ENCODE measurements at places on chromosomes 12 and 14.

DNA sequence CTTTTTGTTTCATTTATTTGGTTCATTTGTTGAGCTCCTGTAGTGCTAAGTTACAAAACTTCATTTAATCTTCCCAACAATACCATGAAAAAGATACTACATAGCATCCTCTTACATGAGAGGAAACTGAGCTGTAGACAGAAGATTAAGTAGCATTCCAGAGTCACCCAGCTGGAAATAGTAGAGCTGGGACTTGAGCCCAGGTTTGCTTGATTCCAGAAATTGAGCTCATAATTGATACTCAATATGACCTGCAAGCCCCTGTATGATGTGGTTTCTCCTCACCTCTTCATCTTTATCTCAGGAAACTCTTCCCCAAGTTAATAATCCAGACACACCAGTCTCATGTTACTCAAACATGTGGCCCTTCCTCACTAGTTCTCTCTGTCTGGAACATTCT is 87.0 kb upstream of the DAAM1 start:
- DNase-seq = no peak

DNA sequence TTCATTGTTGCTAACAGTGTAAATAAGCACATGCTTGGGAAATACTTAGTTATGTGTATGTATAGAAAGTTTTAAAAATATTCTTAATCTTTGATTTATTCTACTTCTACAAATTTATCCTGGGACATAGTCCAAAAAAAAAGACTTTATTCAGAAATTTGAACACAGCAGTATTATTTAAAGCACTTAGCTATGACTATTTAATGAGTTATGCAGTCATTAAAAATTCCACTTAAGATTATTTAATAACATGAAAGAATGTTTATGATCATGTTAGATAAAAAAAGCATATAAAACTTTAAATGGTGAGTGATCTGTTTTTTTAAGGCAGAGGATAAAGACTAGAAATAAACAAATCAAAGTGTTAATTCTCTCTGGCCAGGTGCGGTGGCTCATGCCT is 78.3 kb downstream of the BAZ1A start:
- no peak for DNase-seq

GRCh38 chr12:75239987-75240386 is 30.3 kb upstream of the KCNC2 start:
- no peak for DNase-seq

- DNase-seq = no peak
Observed at GRCh38 chr14:78823516-78823915, 653.3 kb downstream of the NRXN3 start.

- DNase-seq = no peak
Observed at GRCh38 chr12:114636723-114637480, 47.1 kb downstream of the TBX3 start.

DNA sequence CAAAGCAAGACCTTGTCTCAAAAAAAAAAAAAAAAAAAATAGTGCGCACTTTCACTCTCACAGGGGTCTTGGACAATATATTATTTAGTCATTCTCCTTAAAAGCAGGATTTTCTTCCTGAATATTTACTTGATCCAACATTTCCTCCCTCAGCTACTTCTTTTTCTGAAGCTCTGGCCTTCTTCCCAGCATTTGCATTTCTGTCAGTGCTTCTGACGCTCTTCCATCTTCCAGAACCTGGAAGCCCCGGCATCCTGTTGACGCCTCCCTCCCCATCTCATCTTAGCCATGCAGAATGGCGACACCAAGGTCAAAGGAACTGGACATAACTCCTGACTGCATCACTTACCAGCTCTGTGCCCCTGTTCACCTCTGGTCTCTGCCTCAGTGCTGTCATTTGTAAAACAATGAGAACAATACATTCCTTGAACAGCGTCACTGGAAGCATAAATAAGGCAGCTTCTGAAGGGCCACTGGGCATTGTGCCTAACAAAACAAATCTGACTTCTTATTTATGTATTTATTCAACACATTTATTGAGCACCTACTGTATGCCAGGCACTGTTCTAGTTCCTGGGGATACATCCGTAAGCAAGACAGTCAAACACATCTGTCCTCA is 90.9 kb upstream of the MDM1 start:
- no peak for DNase-seq

DNA sequence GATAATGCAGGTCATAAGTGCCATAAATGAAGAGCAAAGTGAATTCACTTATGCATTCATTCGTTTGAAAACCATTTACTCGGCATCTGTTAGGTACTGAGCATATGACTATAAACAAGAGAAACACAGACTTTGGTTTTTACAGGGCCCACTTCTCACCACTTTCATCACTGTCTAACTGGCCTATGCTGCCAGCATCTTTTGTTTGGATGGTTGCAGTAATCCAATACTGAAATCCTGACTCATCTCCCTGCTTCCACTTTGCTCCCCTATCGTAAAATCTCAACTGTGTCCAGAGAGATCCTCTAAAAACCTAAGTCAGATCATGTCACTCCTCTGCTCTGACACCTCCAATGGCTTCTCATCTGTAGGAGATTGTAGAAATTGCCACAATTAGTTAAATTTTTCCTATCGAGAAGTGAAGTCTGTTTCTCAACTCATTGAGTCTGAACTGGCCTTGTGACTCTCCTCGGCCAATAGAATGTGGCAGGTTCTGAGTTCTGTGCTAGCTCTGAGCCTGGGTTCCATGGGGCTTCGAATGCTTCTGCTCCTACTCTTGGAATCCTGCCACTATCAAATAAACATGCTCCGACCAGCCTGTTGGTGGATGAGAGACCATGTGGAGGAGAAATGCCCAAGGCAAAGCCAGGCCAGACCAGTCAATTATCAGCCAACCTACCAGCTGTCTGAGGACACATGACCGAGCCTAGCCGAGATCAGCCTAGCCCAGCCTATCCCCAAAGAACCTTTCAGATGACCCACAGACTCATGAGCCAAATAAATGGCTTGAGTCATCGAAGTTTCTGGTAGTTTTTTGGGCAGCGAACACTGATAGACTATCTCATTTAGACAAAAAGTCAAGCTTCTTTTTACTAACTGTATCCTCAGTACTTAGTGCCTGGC is 2.2 kb upstream of the BATF start:
- no peak for DNase-seq

- no peak for DNase-seq
Observed at GRCh38 chr14:67523764-67524633, 9.1 kb upstream of the PLEKHH1 start.

DNA sequence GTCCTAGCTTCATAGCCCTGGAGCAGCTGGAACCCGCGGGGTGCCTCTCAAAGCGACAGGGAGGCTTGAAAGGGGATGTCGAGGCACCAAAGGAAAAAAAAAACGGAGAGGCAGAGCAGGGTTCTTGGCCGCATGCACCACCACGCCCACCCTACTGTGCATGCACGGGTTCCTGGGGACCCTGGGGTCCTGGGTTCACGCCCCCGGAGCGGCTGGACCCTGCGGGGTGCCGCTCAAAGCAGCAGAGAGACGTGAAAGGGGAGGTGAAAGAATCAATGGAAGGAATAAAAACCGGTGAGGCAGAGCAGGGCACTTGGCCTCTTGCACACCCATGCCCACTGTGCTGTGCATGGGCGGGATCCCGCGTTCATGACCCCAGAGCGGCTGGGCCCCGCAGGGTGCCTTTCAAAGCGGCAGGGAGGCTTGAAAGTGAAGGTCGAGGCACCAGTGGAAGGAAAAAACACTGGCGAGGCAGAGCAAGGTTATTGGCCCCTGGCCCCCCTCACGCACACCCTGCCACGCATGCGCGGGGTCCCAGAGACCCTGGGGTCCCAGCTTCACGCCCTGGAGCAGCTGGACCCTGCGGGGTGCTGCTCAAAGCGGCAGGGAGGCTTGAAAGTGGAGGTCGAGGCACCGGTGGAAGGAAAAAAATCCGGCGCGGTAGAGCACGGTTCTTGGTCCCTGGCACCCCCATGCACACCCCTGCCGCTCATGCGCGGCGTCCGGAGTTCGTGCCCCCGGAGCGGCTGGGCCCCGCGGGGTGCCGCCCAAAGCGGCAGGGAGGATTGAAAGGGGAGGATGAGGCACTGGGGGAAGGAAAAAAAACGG is 318.5 kb downstream of the ALG10 start:
- no peak for DNase-seq

GRCh38 chr12:128009108-128009507 is 257.9 kb upstream of the TMEM132C start:
- DNase-seq = no peak

- no peak for DNase-seq
Observed at GRCh38 chr14:65019944-65020566, 33.4 kb downstream of the FNTB start.

- no peak for DNase-seq
Observed at GRCh38 chr12:111444314-111444924, 38.7 kb downstream of the SH2B3 start.

DNA sequence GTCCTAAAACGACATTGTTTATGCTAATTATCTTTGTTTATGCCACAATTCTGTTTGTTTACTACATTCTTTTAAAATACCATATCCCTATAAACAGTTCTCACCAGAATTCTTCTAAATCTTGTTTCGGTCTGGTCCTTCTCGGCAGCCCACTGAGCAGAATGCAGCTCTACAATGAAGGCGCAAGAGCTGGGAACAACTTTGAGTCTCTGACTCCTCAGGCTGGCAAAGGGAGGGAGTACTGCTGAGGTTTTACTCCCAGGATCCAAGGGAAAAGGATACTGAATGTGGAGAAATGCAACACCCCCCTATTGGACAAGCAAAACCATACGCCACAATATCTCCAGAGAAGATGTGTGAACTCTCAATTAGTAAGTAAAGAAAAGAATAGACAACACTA is 5.4 kb downstream of the SOX5 start:
- no peak for DNase-seq

- DNase-seq = no peak
Observed at GRCh38 chr12:64390275-64390851, at the start of gene C12orf56. Gene C12orf56 (minus strand): TSS chr12:64390758. CDS start chr12:64390565, 193 bp downstream.

GRCh38 chr12:45290216-45290605 is 74.3 kb downstream of the ANO6 start:
- DNase-seq = no peak
